Stimulated activated CD4-positive, alpha-beta T cell treated with anti-CD3 and anti-CD28 coated beads, TNF-alpha, amount 100 ng/mL, for 24 hours (primary cell): ENCODE measurements at places on chromosomes 2 and 18.

DNA sequence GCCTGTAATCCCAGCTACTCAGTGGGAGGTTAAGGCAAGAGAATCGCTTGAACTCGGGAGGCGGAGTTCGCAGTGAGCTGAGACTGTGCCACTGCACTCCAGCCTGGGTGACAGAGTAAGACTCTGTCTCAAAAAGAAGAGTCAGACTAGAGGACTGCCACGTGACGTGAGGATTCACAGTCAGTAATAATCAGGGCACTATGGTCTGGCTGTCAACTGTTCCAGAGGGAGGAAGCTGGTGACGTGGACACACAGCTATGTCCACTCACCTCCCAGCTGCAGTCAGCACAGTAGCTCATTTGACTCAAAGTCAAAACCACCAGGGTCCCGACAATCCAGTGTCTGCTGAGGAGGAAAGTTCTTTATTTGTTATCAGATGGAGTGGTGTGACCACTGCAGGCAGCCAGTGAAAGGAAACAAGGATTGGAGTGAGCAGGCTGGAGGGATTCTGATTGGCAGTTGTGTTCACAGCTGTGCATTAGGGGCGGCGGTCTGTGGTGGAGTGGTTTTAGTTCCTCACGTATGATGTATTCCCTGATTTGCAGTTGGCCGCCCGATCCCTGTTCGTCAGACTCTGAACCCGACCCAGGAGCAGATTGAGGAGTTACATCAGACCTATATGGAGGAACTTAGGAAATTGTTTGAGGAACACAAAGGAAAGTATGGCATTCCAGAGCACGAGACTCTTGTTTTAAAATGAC is 37.9 kb downstream of the MOGAT1 start:
- no peak for DNase-seq

GRCh38 chr2:38690499-38691420 is 24.8 kb downstream of the GALM start:
- no peak for DNase-seq

- no peak for DNase-seq
These were observed 857.4 kb upstream of the CDH2 start for GRCh38 chr18:29034113-29034856.

GRCh38 chr2:19674051-19675002 is 227.5 kb downstream of the TTC32 start:
- DNase-seq, result no peak

DNA sequence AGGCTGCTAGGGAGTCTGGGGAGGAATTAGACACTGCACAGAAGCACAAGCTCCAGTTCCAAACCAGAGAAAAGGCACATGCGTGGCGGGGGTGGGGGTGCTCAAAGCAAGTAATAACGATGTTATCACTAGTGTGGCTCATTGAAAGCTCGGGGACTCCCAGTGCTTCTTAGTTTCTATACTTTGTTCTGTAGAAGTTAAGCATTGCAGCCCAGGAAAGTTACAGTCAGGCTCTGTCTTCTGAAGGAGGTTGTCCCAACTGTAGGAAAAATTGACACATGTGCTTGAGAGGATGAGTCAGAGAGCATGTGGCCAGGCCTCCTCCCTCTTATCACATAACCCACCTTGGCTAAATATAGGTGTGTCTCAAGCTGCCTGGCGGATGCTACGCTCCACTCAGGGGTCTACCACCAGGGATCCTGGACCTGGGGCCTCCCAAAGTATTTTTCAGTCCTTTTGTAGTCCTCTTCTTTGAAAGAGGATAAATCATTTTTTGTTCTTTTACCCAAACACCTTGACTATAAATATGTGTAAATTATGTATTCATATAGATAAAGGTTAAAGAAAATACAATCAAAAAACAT is 3.8 kb downstream of the GALNT5 start:
- peak; percentile 77 for DNase-seq

DNA sequence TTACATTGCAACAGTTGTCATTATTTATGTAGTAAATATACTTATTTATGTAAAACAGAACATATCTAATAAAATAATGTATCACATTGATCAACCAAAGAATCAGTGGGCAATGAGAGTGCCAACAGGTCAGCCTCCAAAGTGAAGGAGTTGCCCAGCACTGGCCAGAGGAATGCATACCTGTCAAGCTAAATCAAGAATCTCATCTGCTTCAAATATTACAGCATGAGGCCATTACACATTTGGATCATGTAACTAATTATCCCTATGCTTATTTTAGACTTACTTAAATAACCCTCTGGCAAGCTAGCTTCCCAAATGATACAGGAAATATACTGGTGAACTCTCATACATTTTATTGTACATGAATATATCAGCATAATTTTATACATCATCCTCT is 1211.7 kb upstream of the ACVR2A start:
- DNase-seq, result no peak

- no peak for DNase-seq
These were observed 29.4 kb downstream of the THADA start for GRCh38 chr2:43566461-43566729.

DNA sequence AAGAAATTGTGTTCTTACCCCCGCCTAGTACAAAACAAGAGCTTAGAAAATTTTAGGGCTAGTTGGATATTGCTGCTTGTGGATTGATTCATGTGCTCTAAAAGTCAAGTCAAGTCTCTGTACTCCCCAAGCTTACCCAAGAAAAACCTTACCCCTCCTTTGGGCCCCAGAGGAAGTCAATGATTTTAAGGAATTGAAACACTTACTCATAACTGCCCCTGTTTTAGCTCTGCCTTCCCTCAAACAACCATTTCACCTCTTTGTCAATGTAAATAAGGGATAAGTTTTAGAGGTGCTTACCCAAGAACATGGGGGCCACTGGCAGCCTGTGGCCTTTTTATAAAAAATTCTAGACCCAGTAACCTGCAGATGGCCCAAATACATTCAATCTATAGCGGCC is 136.6 kb upstream of the RMP24 start:
- no peak for DNase-seq

DNA sequence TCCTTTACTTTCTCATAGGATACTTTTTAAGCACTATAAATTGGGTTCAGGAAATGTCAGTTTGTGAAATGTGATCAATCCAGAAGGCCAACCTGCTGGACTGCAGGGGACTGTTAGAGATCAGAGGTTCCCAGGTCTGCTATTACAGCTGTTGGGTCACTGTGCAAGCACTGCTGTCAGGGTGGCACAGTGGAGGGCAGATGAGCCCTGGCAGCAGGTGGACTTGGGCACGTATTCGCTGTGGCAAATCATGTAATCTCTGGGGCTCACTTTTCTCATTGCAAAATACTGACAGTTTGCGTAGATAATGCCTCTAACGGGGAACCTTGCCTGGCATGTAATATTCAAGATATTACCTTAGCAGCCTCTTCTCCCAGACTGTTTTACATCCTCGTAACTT is 18.1 kb downstream of the RAB31 start:
- no peak for DNase-seq

DNA sequence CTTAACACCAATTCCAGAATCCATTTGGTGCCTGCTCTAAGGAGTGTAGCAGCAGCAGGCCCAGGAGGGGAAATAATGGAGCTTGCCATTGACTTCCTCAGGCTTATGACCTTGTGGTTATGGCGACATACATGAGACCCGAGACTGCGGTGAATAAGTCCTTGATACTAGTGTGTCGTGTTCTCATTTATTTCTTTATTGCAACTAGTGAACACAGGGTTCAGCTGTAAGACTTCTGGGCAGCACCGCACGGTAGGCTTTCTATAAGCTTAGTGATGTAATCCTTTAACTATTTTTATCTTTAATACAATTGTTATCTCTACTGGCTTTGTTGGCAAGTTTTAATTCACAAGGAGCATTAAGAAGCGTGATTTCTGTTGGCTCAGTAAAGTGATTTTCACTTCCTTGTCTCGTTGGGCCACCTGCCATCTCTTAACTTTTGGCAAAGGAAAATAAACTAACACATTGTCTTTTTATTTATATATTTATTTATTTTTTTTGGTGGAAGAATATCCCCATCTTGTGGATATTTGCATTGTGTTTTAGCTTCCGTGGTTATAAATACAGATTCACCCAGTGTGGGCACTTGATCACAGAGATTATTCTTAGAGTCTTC is 139.8 kb downstream of the LTBP1 start:
- no peak for DNase-seq

DNA sequence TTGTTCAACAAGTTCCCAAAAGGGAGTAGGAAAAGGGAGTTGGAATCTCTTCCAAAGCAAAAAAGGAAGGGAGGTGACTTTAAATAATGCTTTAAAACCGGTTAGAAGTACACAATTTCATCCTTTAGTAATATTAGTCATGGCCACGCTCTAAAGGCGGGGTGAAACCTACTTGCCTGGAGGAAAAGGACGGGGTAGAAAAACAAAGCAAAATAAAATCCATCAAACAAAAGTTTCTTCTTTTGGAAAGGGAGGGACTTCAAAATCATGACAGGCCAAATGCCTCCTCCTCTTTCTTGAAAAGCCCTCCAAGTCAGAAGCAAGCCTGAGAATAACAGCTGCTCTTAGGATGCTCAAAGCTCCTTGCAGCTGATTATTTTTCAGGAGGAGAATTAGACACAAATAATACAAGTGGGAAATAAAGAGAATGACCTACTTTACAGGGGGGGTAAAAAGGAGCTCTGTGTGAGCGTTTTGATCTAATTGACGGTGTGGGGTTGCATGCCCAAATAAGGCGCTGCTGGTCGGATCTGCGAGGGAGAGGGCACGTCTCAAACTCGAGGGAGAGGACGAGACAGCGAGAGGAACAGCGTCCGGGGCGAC is 1.8 kb upstream of the NPAS2 start:
- no peak for DNase-seq
